Testis (tissue), 5 donors: ENCODE measurements at places on chromosomes 12 and 14. TPM values are rescaled to one million over a fixed set of nuclear protein-coding genes. Genes with fewer than 3 reads are reported as not detected.

Gene SLC4A8
- polyA plus RNA-seq: 52.7 TPM

Gene MIP
- 1.1 TPM for polyA plus RNA-seq

Gene LGALS3
- 169 TPM for polyA plus RNA-seq

Gene VDR
- polyA plus RNA-seq: 3.7 TPM

Gene HOXC9
- polyA plus RNA-seq: 2.4 TPM

Gene TAS2R9
- not detected for polyA plus RNA-seq

Gene ART4
- polyA plus RNA-seq: 0.57 TPM

Gene ABCC9
- 2.1 TPM for polyA plus RNA-seq

Gene GPR68
- polyA plus RNA-seq: 3.8 TPM

Gene MOAP1
- 22.6 TPM for polyA plus RNA-seq

Gene SERPINA4
- 0.25 TPM for polyA plus RNA-seq

Gene AQP6
- 3.1 TPM for polyA plus RNA-seq

Gene TMEM253
- polyA plus RNA-seq: 0.65 TPM

Gene GALNT4
- polyA plus RNA-seq: 1.8 TPM

Gene GLT8D2
- 17.3 TPM for polyA plus RNA-seq

Gene CFL2
- polyA plus RNA-seq: 92.4 TPM

Gene DEGS2
- 3.9 TPM for polyA plus RNA-seq

Gene TCL1B
- 5.1 TPM for polyA plus RNA-seq

Gene KRT85
- polyA plus RNA-seq: 1.5 TPM

Gene PZP
- polyA plus RNA-seq: 10.7 TPM

Gene TMPRSS12
- 65.6 TPM for polyA plus RNA-seq

Gene ZNF268
- polyA plus RNA-seq: 6.9 TPM

Gene RAB15
- 4.0 TPM for polyA plus RNA-seq

Gene SERPINA6
- polyA plus RNA-seq: 1.8 TPM

Gene GPR135
- polyA plus RNA-seq: 25.8 TPM

Gene AKAP3
- polyA plus RNA-seq: 251 TPM

Gene SLC17A8
- 0.28 TPM for polyA plus RNA-seq

Gene PRR13
- 120 TPM for polyA plus RNA-seq

Gene STYK1
- 0.26 TPM for polyA plus RNA-seq

Gene RPS26
- 197 TPM for polyA plus RNA-seq

Gene PAWR
- polyA plus RNA-seq: 37.2 TPM

Gene SLC25A29
- 72.3 TPM for polyA plus RNA-seq

Gene TMEM179
- polyA plus RNA-seq: 4.9 TPM

Gene GPRC5A
- polyA plus RNA-seq: 2.8 TPM

Gene IGFBP6
- polyA plus RNA-seq: 185 TPM

Gene RGS6
- polyA plus RNA-seq: 21.3 TPM

Gene EGLN3
- 3.4 TPM for polyA plus RNA-seq

Gene KRT7
- polyA plus RNA-seq: 19.3 TPM

Gene NEUROD4
- 0.09 TPM for polyA plus RNA-seq

Gene KRT71
- not detected for polyA plus RNA-seq

Gene ISCA2
- polyA plus RNA-seq: 30.3 TPM

Gene SSTR1
- 0.45 TPM for polyA plus RNA-seq

Gene ALDH1L2
- 3.5 TPM for polyA plus RNA-seq

Gene PTGDR
- polyA plus RNA-seq: 0.54 TPM

Gene OTOGL
- 0.88 TPM for polyA plus RNA-seq

Gene MAP3K12
- 28.5 TPM for polyA plus RNA-seq

Gene CRACR2A
- 3.1 TPM for polyA plus RNA-seq

Gene STAC3
- 23.4 TPM for polyA plus RNA-seq

Gene ACTN1
- polyA plus RNA-seq: 82.3 TPM

Gene MTHFD1
- 22.3 TPM for polyA plus RNA-seq

Gene PELI2
- 14.5 TPM for polyA plus RNA-seq

Gene FBXL14
- polyA plus RNA-seq: 50.2 TPM
